ENCODE measurements at places on chromosomes 5 and 9. TPM values are rescaled to one million over a fixed set of nuclear protein-coding genes. Genes with fewer than 3 reads are reported as not detected.

TBC1D2 gene
- 20.2 TPM for total RNA-seq

NDUFS6 gene
- 63.0 TPM for total RNA-seq

SUB1 gene
- total RNA-seq: 317 TPM

LCN15 gene
- total RNA-seq: not detected

NEUROG1 gene
- total RNA-seq: not detected

FOXD4L4 gene
- 0.16 TPM for total RNA-seq

ZNF883 gene
- total RNA-seq: 0.36 TPM

TCF7 gene
- 0.27 TPM for total RNA-seq

CKMT2 gene
- 1.7 TPM for total RNA-seq

LCP2 gene
- not detected for total RNA-seq

APBA1 gene
- 4.0 TPM for total RNA-seq

SPATA31A3 gene
- total RNA-seq: not detected

MYOZ3 gene
- total RNA-seq: 0.40 TPM

NCS1 gene
- 55.2 TPM for total RNA-seq

RNF183 gene
- total RNA-seq: not detected

Data from myocyte (in vitro differentiated cells).